ENCODE measurements at places on chromosomes 4 and X.

GRCh38 chrX:2875798-2876399 is 47.2 kb downstream of the GYG2 start:
- DNase-seq, result no peak

GRCh38 chr4:954211-955020 is 19.0 kb downstream of the DGKQ start:
- DNase-seq, result no peak

DNA sequence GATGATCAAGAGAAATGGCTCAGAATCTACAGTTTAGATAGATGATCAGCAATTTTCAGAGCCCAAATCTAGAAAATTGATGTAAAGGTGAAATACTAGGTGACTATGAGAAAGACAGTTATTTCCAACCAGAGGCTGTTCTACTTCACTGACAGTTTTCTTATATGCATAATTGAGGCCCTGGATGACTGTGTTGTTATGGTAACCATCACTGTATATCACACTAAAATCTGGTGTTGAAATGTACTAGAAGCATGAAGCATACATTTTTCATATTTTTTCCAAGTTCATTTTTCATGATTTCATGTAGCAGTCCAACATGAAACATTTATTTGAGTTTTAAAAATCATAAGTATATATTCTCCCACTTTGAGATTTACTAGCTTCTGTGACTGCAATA is 87.4 kb downstream of the ATXN3L start:
- no peak for DNase-seq

GRCh38 chrX:49287665-49288064 is 15.8 kb upstream of the GAGE10 start:
- no peak for DNase-seq

DNA sequence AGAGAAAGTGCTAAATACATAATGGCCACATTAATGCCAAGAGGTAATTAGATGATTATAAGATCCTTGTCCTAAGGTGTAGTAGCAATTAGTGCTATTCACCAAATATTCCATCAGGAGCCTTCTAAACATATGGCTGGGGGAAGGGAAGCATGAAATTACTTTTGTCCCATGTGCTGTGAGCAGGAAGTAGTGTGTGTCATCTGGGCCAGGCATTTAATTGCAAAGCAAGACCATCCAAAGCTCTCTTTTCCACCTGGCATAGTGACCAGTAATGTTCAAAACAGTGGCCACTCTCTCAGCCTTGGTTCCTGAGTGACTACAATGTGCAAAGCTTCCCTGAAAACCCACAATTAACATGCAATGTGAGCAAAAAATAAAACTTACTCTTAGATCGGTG is 144.2 kb upstream of the FAM241A start:
- no peak for DNase-seq

DNA sequence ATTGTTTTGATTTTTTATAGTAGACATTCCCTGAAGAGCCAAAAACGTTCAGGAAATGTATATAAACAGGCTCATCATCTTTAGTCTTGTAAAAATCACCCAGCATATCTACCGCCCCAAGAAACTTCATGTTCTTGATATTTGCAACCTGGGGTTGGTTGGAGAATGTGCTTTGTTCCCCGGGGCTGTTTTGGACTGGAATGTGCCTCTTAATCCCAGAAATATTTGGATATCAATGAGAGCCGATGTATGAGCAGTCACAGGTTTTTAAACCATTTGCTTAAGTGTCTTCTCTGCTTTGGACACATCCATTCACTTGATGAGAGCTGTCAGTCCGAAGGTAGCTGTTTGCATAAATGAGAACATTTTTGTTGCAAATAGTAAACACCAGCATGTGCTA is 449.7 kb downstream of the PCDH7 start:
- DNase-seq, result no peak

- no peak for DNase-seq
These were observed 90.0 kb upstream of the AFAP1 start for GRCh38 chr4:8029689-8030088.

DNA sequence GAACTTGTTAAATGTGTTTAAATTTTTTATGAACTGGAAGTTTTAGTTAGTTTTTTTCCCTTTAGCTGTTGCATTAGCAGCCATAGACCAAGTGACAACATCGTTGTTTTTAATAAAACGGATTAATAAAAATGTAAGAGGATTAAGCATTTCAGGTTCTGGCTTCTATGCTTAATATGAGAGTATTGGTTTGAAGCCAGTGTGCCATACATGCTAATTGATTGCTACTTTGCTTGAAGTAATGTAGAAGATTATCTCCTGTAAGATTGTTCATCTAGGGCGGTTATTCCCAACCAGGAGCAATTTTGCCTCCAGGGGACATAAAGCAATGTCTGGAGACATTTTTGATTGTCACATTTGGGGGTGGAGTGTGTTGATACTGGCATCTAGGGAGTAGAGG is 54.3 kb downstream of the TLL1 start:
- no peak for DNase-seq

DNA sequence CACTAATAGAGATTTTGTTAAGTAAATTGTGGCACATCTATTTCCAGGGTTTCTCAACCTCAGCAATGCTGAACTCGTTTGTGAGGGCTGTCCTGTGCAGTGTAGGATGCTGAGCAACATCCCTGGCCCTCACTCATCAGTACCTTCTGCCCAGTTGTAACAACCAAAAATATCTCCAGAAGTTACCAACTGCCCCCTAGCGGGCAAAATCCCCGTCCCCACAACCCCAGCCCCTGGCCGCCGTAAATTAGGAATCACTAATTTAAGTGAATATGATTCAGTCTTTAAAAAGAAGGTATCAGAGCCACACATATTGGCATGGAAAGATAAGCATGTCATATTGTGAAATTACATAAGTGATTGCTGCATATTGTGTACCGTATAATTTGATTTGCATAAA is 123.4 kb downstream of the ASB9 start:
- DNase-seq, result no peak

DNA sequence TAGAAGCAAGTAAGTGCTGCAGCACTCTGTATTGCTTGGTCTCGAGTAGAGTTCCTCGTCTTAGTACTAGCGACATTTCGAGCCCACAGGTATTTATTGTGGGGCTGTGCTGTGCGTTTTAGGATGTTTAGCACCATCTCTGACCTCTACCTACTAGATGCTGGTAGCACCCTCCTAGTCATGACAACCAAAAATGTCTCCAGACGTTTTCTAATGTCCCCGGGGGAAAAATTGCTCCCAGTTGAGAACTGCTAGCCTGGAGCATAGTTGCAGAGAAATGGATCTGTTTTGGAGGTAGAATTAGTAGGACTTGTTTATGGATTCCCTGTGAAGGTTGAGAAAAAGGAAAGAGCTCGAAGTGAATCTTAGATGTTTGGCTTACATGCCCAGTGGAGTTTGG is 287.2 kb downstream of the TENM3 start:
- no peak for DNase-seq

DNA sequence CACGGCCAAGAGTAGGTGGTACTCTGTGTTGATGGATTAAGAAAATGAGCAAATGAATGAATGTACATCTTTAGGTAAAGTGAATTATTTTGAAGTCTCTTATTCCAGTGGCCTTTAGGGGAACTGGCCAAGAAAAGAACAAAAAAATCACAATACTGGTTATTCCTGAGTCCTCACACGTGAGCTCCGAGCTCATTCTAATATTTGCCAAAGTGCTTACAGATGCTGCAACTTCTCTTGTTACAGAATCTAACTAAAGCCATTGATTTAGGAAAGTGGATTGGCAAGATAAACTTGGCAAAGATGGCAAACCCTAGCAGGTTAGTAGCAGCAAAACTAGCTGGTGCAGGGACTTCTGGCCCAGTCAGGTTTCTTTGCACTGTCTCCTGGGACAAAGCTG is 37.6 kb downstream of the IDS start:
- no peak for DNase-seq

- DNase-seq, result no peak
These were observed 49.0 kb upstream of the ZNF157 start for GRCh38 chrX:47321386-47321785.

- DNase-seq, result no peak
These were observed 92.4 kb upstream of the AP1S2 start for GRCh38 chrX:15946783-15947580.

- no peak for DNase-seq
These were observed 98.1 kb upstream of the JADE1 start for GRCh38 chr4:128711361-128711760.

DNA sequence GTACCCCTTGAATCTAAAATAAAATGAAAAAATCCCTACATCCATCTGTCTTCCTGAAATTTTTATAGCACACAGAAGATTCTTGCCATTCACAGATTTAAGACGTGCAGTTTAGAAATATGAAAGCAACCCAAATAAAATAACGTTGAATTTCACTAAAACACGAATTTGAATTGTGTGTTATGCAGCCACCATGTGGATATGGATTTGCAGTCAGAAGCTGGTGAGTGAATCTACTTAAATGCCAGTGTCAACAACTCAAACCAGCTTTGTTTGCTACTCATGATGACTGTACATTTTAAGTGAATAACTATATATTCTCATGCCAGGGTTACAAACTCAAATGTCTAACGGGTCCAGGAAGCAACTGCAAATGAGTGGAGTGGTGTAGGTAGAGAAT is 173.0 kb upstream of the HAND2 start:
- DNase-seq, result no peak

DNA sequence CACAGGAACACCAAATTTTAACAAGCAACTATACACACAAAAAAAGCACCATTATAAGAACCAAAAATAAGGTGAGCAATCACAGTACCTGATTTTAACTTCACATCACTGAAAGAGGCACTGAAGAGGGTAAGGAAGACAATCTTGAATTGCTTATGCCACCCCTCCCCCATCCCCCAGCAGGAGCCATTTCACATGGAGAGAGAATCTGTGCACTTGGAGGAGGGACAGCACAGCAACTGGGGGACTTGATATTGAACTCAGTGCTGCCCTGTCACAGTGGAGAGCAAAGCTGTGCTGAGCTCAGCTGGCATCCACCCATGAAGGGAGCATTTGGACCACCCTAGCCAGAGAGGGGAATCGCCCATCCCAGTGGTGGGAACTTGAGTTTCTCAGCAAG is 56.0 kb downstream of the NUDT11 start:
- DNase-seq, result no peak

All from activated CD8-positive, alpha-beta memory T cell treated with anti-CD3 and anti-CD28 coated beads for 1 hour (primary cell).